ENCODE measurements at places on chromosomes 1 and 21. TPM values are rescaled to one million over a fixed set of nuclear protein-coding genes. Genes with fewer than 3 reads are reported as not detected.

The UBL4B gene
- not detected for total RNA-seq

The NUF2 gene
- total RNA-seq: 56.8 TPM

The ESRRG gene
- total RNA-seq: 1.0 TPM

The CBS gene
- total RNA-seq: 7.4 TPM

The MCOLN2 gene
- 2.4 TPM for total RNA-seq

The PRR9 gene
- total RNA-seq: not detected

The DYNLT4 gene
- not detected for total RNA-seq

The RIPPLY3 gene
- not detected for total RNA-seq

DNA sequence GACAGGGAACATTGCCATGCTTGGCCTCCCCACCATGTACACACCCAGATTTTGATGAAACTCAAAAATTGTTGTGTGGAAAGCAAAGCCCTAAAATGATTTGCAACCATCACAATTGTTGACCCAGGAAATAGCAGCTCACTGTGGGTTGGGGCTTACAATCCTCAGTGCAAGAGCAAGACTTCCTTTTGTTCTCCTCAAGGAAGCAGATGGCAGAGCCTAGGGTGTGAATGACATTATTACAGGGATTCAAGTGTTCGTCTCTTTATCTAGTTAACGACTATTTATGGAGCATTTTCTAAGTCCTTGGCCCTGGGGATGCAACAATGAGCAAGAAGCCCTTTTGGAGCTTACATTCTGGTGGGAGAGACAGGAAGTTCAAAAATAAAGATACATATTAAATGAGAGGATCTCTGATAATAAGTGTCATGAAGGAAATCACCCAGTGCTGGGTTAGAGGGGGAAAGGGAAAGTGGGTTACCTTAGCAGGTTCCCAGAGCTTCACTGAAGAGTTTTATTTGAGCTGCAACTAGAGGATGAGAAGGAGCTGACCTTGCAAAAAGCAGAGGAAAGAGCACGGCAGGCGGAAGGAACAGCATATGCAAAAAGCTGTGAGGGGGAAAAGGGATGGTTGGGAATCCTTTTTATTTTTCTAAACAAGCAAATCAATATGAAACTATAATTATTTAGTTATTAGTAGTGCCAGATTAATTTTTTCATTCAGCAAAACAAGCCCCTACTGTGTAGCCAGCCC lies 38.5 kb upstream of the ID3 start:
- peaks cover 60% of the 10 kb centered on the region for H3K4me1 ChIP-seq
- no peaks in the 10 kb centered on the region for H3K36me3 ChIP-seq
- peak overlapping the region; percentile 34 for H3K27ac ChIP-seq

- no peak for DNase-seq
- no peak overlapping the region for H3K27ac ChIP-seq
- no peaks in the 10 kb centered on the region for H3K4me1 ChIP-seq
- H3K36me3 ChIP-seq: no peaks in the 10 kb centered on the region
- H3K4me3 ChIP-seq: no peak overlapping the region
Measured at GRCh38 chr1:27951396-27951795, 8.4 kb upstream of the XKR8 start.

DNA sequence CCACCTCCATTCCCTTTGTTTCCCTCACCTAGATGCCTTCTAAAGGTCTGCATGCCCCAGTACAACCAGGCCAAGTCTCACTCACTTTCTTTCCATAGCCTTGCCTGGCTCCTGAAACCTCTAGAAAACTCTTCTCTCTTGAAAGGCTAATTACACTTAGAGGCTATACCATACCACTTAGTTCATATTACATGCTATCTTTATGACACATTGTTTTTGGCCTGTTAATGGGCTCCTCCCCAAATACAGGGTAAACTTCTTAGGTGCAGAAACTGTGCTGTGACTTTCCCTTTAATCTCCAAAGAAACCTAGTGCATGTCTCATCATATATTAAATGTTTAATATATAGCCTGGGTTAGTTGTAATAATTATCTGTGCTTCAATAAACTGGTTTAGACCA lies 56.6 kb upstream of the C1orf105 start:
- no peak overlapping the region for H3K27ac ChIP-seq
- DNase-seq: no peak
- H3K27me3 ChIP-seq: no peaks in the 10 kb centered on the region
- peaks cover 23% of the 10 kb centered on the region for H3K4me1 ChIP-seq

DNA sequence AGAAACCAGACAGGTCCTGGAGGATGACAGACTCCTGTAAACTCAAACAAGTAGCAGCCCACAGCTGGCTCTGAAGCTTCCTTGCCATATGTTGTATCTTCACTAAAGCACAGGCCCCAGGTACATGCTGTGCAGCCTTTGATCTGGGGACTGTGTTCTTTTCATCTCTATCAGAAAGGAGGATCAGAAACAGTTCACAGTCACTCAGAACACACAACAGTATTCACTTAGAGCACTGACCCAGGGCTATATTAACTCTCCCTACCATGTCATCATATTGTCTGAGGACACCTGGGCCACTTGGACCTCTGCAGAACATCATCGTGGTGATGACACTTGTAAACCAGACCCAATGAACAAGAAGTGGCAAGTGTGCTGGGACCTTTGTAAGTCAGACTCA lies 222.0 kb downstream of the SETD4 start:
- H3K36me3 ChIP-seq: no peaks in the 10 kb centered on the region
- H3K27me3 ChIP-seq: no peaks in the 10 kb centered on the region
- no peak overlapping the region for H3K27ac ChIP-seq

- no peak overlapping the region for H3K27ac ChIP-seq
- peaks cover 24% of the 10 kb centered on the region for H3K36me3 ChIP-seq
- H3K4me1 ChIP-seq: peaks cover 18% of the 10 kb centered on the region
Measured at GRCh38 chr1:245173446-245174211, 18.8 kb downstream of the KIF26B start.

- H3K27me3 ChIP-seq: 0 out of 2 replicates have a peak, but pooled peaks cover 3% of the 10 kb centered on the region
- no peaks in the 10 kb centered on the region for H3K4me1 ChIP-seq
- no peaks in the 10 kb centered on the region for H3K36me3 ChIP-seq
- no peak overlapping the region for H3K4me3 ChIP-seq
Measured at GRCh38 chr1:156903328-156904091, 10.0 kb downstream of the PEAR1 start.

- H3K4me3 ChIP-seq: no peak overlapping the region
- no peak for DNase-seq
- H3K27ac ChIP-seq: no peak overlapping the region
- H3K4me1 ChIP-seq: no peaks in the 10 kb centered on the region
Measured at GRCh38 chr1:243471026-243471685, 215.3 kb downstream of the SDCCAG8 start.

DNA sequence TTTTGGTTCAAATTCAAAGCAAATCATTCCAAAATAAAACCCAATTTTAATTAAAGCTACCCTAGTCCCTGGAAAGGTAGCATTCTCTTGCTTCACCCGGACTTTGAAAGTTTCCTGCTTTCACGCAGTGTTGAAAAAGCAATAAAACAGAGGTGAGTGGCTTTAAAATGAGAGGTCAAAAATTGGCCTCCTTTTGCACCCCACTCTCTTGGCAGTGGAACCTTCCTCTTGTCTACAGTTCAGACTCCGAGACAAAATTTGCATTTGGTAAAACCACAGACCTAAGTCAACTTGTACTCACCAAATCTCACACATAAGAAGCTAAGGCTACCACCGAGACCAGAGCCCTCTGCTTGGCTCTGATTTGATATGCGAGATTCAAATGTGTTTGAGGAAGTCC lies 252.7 kb downstream of the TTLL7 start:
- H3K27ac ChIP-seq: no peak overlapping the region
- no peak for DNase-seq

DNA sequence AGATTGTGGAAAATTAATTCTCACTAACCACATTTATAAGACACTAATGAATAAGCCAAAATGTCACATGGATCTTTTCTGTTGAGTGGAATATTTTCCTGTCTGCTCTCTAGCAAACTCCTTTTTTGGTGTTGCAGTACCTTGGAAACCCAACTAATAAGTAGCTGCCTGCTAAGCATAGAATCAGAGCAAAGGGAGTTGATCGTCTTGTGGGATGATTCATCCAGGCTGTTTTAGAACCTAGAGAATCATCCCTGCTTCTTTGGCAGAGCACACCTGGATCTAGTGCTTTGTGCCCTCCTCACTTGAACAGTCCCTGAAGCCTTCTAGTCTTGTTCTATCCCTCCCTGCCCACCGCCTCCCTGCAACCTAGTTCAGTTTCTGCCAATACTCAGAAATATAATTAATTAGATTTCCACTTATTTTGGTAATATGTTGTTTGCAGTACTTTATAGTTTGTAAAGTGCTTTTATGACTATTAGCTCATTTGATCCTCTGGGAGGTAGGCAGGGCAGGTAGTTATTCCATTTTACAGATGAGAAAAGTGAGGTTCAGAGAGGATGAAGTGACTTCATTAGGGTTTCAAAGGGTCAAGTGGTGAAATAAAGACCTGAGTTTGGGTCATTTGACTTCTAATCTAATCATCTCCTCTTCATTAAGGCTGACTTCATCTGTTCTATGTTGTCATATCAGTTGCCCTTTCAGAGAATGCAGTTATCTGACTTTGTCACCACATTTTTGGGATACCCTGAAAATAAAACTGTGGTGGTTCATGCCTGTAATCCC lies 2.5 kb downstream of the AGO4 start:
- H3K27me3 ChIP-seq: no peaks in the 10 kb centered on the region
- DNase-seq: no peak
- no peak overlapping the region for H3K27ac ChIP-seq
- no peaks in the 10 kb centered on the region for H3K4me1 ChIP-seq

DNA sequence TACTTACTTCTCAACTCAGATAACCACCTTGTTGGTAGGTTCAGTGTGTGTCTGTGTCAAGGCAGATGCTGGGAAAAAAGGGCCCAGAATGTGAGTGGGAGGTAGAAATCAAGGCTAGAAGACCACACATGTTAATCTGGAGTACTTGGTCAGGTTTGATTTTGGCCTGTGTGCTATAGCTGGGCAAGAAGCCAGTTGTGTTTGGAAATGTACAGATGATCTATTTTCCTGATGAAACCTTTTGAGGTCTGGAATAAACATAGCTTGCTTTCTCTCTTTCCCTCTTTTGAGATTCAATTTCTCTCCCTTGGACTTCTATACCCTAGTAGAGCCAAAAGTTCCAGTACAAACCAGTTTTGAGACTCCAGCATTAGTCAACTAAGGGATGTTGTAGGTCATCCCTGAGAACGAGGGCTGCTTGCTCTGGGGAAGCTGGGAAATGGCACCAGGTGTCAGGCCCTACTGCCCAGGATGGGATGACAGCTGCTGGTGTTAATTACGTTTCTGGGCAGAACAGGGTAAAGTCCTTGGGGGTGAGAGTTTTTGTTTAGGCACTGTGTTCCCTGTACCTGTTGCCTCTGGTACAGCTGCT lies 15.8 kb downstream of the MAPKAPK2 start:
- H3K4me1 ChIP-seq: peaks cover 45% of the 10 kb centered on the region
- DNase-seq: peak; percentile 86
- H3K4me3 ChIP-seq: no peak overlapping the region
- peaks cover 14% of the 10 kb centered on the region for H3K36me3 ChIP-seq
- peak overlapping the region; percentile 44 for H3K27ac ChIP-seq
- no peaks in the 10 kb centered on the region for H3K27me3 ChIP-seq

DNA sequence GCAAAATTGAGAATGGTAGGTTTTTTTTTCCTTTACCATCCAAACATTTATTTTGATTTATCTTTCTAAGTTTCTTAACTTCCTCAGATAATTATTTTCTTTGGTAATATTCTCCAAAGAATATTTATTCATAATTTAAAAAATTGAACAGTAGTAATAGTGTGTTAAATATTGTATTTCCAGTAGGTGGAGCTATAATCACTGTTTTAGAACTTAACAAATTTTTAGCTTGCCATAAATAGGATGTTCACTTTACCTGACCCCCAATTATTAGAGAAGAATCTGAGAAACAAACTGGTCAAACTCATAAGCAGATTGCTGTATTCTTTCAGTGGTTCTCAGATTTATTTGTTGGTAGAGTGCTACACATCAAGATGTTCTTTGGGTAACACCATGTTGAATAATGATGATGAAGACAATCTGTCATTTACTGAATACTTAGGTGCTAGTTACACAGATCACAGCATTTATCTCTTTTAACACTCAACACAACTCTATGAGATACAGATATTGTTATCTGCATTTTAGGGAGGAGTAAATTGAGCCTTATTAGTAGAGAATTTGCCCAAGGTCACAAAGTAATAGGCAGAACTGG lies 82.4 kb upstream of the GPR88 start:
- H3K27me3 ChIP-seq: no peaks in the 10 kb centered on the region
- no peak overlapping the region for H3K27ac ChIP-seq
- no peak overlapping the region for H3K4me3 ChIP-seq
- H3K4me1 ChIP-seq: no peaks in the 10 kb centered on the region
- peak; percentile 34 for DNase-seq
- no peaks in the 10 kb centered on the region for H3K36me3 ChIP-seq

DNA sequence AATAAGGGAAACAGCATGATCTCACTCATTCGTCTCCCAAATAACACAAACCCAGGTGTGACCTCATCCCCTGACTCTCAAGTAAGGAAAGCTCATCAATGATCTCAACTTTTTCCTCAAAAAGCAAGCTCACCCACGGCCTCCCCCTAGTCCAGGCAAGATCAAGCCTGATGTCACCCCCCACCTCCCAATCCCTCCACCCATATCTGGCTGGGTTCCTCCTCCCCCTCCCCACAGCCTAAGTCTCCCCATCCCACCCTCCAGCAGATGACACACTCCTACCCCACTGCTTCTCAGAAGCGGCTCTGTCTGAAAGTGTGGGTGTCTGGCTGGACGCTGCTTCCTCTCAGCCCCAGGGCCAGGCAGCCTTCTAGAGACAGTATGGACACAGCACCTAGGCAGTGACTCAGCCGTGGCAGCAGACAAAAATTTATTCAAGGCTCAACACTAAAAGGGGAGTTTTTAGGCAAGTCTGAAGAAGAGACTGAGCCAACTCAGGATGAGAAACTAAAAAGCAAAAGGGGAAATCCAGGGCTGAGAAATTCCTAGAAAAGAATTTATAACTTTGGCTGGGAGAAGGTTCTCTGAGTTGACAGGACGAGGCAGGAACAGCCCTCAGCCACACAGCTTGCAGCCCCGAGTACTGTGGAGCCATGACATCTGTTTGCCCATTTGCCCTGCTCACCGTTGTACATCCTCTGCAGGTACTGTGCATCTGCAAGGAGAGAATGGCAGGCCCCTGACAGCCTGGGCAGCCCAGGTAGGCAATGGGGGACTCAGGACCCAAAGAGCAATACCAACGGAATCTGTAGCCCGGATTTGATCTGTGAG lies 81.6 kb upstream of the LRRC8D start:
- H3K27me3 ChIP-seq: no peaks in the 10 kb centered on the region
- H3K36me3 ChIP-seq: no peaks in the 10 kb centered on the region
- no peak for DNase-seq

GRCh38 chr1:188277771-188278170 lies 1449.0 kb downstream of the PLA2G4A start:
- DNase-seq: no peak
- no peaks in the 10 kb centered on the region for H3K27me3 ChIP-seq
- H3K27ac ChIP-seq: no peak overlapping the region
- no peaks in the 10 kb centered on the region for H3K4me1 ChIP-seq

- no peak overlapping the region for H3K27ac ChIP-seq
- no peaks in the 10 kb centered on the region for H3K27me3 ChIP-seq
- no peaks in the 10 kb centered on the region for H3K4me1 ChIP-seq
- DNase-seq: no peak
Measured at GRCh38 chr1:180751921-180752320, 120.1 kb downstream of the XPR1 start.

DNA sequence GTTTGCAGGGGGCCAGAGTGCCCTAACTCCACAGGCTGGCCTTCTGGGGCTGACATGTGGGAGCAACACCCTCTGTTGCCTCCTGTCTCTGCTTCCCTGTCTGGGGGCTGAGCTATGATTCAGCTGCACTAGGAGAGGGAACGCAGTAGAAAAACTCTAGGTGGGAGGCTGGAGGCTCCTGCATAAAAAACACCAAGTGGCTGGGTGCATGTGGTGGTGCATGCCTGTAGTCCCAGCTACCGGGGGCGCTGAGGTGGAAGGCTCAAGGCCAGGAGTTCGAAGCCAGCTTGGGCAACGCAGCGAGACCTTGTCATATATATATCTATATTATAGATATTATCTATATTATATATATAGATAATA lies 5.6 kb downstream of the KIF17 start:
- H3K4me1 ChIP-seq: peaks cover 29% of the 10 kb centered on the region
- no peaks in the 10 kb centered on the region for H3K27me3 ChIP-seq
- peak overlapping the region; percentile 95 for H3K27ac ChIP-seq
- H3K4me3 ChIP-seq: no peak overlapping the region

All from SJCRH30 (cell line).